ENCODE measurements at places on chromosomes 1 and 21. TPM values are rescaled to one million over a fixed set of nuclear protein-coding genes. Genes with fewer than 3 reads are reported as not detected.

DNA sequence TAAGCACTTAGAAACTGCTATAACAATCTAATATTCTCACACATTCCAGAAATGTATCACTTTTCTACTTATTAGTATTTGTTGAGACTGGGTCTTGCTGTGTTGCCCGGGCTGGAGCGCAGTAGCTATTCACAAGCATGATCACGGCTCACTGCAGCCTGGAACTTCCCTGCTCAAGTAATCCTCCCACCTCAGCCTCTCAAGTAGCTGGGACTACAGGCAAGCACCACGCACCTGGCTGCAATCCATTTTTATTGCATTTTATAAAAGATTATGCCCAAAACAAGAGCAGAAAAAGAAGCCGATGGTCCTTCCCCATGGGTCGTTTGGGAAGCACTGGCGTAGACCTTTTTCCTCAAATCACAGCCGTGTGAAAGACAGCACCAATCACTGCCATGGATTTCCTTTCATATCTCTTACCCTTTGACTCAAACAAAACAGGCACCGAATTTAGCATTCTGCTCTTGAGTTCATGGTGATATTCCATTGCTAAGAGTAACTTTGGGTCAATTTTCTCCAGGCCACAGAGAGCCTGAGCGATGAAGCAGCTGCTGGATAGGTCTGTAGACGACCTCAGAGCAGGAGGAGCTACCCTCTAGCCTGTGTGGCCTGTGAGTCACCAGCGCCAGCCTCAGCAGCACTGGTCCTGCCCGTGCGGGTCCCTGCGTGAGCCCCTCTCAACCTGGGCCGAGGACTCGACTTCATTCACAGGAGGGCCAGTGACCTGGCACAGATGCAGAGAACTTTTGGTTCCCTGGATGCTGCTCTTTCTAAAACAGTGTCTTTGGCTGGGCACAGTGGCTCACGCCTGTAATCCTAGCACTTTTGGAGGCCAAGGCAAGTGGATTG lies 80.8 kb downstream of the PIK3CD start:
- H3K4me3 ChIP-seq: no peak overlapping the region
- no peaks in the 10 kb centered on the region for H3K27me3 ChIP-seq
- peaks cover 43% of the 10 kb centered on the region for H3K36me3 ChIP-seq
- no peak overlapping the region for H3K27ac ChIP-seq
- DNase-seq: no peak
- no peaks in the 10 kb centered on the region for H3K4me1 ChIP-seq

The LAMTOR2 gene
- 60.2 TPM for total RNA-seq

The TRABD2B gene
- 0.05 TPM for total RNA-seq

DNA sequence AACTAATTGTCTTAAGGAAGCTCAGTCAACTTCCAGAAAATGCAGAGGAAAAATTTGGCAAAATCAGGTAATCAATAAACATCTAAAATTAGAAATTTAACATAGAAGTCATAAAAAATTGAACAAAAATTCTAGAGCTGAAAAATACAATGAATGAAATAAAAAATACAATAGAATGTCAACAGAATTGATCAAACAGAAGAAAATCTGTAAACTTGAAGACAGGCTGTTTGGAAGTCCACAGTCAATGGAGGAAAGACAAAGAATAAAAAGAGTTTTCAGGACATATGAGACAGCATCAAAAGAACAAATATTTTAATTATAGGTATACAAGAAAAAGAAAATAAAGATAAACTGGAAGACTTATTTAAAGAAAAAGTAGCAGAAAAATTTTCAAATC lies 469.0 kb downstream of the RWDD3 start:
- no peak overlapping the region for H3K4me3 ChIP-seq
- DNase-seq: no peak
- no peaks in the 10 kb centered on the region for H3K4me1 ChIP-seq

The CYP4Z1 gene
- total RNA-seq: not detected

GRCh38 chr1:151908228-151908691 lies 1.1 kb downstream of the THEM4 start:
- H3K36me3 ChIP-seq: peaks cover 17% of the 10 kb centered on the region
- peak overlapping the region; percentile 86 for H3K4me3 ChIP-seq
- peak; percentile 43 for DNase-seq
- peak overlapping the region; percentile 74 for H3K27ac ChIP-seq
- no peaks in the 10 kb centered on the region for H3K27me3 ChIP-seq
- H3K4me1 ChIP-seq: peaks cover 14% of the 10 kb centered on the region

DNA sequence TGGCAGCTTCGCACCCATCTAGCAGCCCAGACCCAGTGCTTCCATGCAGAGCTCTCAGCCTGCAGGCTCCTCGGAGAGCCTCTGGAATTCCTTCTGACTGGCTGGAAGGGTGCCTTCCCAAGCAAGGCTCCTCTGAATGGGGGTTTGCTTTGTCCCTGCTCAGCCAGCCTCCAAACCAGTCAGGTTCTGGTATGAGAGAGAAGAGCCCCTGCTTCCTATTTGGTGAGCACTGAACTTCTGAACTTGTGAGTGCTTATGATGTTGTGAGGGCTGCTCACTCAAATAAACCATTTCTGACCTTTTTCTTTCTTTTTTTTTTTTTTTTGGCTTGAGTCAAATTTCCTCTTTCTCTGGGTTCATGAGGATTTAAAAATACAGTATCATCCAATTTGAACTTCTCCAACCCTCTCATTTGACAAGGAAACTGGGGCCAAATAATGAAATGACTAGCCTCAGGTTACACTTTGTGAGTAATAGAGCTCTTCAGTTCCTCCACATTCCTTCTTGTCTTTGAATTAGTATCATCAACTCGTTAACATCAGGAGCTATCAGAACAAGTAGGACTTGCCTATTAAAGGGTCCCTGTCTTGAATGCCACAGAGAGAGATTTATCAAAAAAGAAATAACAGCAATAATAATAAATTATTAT lies 39.6 kb downstream of the GFI1 start:
- no peak overlapping the region for H3K27ac ChIP-seq
- no peaks in the 10 kb centered on the region for H3K36me3 ChIP-seq
- no peaks in the 10 kb centered on the region for H3K4me1 ChIP-seq

DNA sequence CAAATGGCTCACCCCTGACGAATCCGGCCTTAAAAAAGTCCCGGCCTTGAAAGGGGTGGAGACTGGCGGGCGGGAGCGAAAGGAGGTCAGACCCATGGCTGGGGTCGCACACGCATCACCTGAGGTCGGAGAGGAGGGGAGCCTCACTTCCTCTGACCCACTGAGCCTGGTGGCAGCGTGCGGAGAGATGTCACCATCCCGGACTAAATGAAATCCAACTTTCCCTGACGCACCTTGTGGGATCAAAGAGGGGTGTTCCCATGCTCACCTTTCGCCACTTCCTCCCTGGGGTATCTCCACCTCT lies 709 bp upstream of the SLC41A1 start:
- H3K27me3 ChIP-seq: no peaks in the 10 kb centered on the region
- peaks cover 6% of the 10 kb centered on the region for H3K36me3 ChIP-seq
- DNase-seq: peak; percentile 32
- H3K4me1 ChIP-seq: peaks cover 7% of the 10 kb centered on the region
- H3K27ac ChIP-seq: peak overlapping the region; percentile 58

The SCAMP3 gene
- total RNA-seq: 64.2 TPM

The TMEM269 gene
- total RNA-seq: 0.34 TPM

The VCAM1 gene
- total RNA-seq: 0.17 TPM

The FABP3 gene
- not detected for total RNA-seq

- H3K27ac ChIP-seq: no peak overlapping the region
- H3K4me1 ChIP-seq: no peaks in the 10 kb centered on the region
- H3K36me3 ChIP-seq: peaks cover 29% of the 10 kb centered on the region
- DNase-seq: no peak
Observed at GRCh38 chr21:37153935-37154350, 80.9 kb downstream of the TTC3 start.

GRCh38 chr1:245325922-245326795 lies 171.4 kb downstream of the KIF26B start:
- no peaks in the 10 kb centered on the region for H3K36me3 ChIP-seq
- H3K4me3 ChIP-seq: no peak overlapping the region
- DNase-seq: no peak
- H3K27me3 ChIP-seq: no peaks in the 10 kb centered on the region

DNA sequence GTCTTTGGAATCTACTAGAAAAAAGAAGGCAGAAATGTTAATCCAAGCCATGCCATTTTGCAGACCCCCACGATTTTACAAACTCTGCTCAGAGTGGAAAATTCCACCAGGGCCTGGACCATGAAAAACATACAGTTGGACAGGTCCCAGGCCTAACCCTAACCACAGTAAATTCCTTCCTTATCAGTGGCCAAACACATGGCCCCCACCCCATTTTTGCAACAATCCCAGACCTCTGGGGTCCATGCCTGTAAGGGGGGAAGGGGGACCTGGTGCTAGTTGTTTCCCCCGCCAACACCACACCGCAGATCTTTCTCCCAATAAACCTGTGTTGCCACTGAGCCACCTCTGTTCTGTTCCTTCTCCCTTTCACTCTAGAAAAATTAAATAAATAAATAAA lies 1352.7 kb downstream of the AMY1C start:
- no peaks in the 10 kb centered on the region for H3K27me3 ChIP-seq
- DNase-seq: no peak
- no peaks in the 10 kb centered on the region for H3K36me3 ChIP-seq
- H3K4me3 ChIP-seq: no peak overlapping the region
- no peaks in the 10 kb centered on the region for H3K4me1 ChIP-seq

DNA sequence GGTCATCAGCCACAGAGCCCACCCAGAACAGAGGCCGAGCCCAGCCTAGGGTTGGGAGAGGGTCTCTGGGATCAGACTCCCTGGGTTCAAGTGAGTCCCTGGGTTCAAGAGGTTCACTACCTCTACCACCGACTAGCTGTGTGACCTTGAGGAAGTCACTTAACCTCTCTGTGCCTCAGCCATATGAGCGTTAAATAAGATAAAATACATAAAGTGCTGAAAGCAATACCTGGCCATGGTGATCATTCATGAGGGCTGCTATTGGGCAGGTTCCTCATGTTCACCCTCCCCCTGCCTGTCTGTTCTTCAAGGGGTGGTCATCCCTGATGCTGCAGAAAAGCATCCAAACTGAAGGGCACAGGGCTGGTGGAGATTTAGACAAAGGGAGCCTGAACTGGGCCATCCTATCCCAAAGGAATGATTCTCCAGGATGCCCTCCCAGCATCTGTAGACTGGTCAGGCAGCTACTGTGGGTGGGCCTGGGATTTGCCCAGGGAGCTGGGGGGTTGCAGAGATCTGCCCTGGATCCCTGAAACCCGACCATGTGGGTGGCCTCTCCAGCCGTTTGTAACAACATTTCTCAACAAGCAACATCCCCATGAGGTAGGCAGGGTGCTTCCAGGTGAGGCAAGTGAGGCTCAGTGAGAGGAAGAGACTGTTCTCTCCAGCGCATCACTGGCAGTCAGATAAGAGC lies 196.6 kb downstream of the MATN1 start:
- peak overlapping the region; percentile 26 for H3K27ac ChIP-seq
- H3K27me3 ChIP-seq: no peaks in the 10 kb centered on the region
- H3K4me1 ChIP-seq: peaks cover 56% of the 10 kb centered on the region
- no peaks in the 10 kb centered on the region for H3K36me3 ChIP-seq

DNA sequence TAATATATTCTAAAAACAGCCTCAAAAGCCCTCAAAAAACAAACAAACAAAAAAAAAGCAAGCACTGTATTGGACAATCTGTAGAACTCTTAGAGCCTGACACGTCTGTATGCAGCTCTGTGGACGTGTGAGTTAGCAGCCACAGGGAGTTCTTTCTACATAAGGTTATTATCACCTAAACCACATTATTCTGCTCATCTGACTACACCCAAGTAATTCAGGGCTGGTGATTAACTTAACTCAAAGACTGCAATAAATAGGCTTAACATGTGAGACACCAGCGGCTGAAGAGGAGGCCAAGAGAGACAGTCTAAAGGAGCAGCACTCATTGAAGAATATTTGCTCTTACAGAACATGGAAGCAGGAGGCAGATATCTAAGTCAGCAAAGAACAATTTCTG lies 316.0 kb downstream of the VAV3 start:
- DNase-seq: no peak
- H3K27ac ChIP-seq: no peak overlapping the region
- no peak overlapping the region for H3K4me3 ChIP-seq
- H3K27me3 ChIP-seq: no peaks in the 10 kb centered on the region
- no peaks in the 10 kb centered on the region for H3K36me3 ChIP-seq

DNA sequence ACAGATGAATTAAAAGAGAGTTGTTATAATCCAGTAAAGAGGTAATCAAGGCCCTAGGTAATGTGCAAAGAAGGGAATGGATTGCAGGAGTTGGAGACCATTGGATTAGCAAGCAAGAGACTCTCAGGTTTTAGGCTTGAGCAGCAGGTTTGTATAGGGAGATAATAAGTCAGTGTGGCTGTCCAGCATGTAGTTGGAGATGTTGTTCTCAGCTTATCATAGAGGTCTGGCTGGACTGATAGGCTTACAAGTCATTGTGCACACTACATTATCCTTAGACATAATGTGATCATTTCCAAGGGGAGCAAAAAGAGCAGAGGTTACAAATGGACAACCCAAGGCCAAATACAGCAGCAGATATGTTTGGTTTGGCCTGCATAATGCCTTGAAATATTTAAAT lies 45.9 kb upstream of the SAMD13 start:
- H3K27me3 ChIP-seq: no peaks in the 10 kb centered on the region
- H3K27ac ChIP-seq: no peak overlapping the region
- peaks cover 37% of the 10 kb centered on the region for H3K4me1 ChIP-seq
- no peak overlapping the region for H3K4me3 ChIP-seq
- no peak for DNase-seq
- H3K36me3 ChIP-seq: no peaks in the 10 kb centered on the region
